ENCODE measurements at places on chromosomes 12 and 14.

GRCh38 chr14:41901089-41901488 is 294.4 kb downstream of the LRFN5 start:
- no peak for DNase-seq

GRCh38 chr12:3945671-3946070 is 72.5 kb upstream of the PARP11 start:
- DNase-seq = no peak

DNA sequence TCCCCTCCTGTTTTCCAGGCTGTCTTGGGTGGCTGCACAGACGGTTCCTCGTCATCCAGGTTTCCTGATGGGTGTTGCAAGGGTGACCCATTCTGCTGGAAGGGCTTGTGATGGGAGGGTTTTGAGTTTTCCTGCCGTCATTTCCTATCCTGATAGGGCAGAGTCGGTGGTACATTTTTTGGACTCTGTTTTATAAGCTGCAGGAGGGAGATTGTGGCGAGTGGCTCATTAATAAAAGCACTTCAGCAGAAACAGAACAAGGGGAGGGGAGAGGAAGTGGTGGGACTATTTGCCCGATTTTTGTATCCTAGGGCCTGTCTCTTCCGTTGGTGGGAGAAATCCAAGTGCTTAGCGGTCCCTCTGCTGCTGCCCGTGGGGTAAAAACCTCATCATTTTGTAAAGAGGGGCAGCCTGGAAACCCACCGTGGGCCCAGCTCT is 40.0 kb downstream of the TSPAN9 start:
- DNase-seq = no peak

GRCh38 chr12:25348593-25348895 is 97.8 kb upstream of the KRAS start:
- no peak for DNase-seq

DNA sequence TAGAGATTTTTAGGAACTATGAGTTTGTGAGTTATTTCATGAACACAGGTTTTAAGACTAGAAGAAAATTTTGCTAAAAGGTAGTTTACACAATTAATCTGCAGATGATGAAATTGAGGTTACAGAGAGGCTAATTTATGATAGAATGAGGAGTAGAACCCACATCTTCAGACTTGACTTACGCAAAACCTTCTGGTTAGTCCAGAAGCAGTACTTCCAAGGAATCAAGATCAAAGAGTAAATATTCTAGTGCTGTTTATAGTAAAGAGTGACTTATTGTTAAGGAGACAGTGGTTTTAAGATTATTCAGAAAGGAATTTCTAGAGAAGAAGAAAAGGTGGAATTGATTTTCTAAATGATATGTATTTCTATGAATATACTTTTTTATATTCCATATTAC is 10.6 kb upstream of the KITLG start:
- no peak for DNase-seq

DNA sequence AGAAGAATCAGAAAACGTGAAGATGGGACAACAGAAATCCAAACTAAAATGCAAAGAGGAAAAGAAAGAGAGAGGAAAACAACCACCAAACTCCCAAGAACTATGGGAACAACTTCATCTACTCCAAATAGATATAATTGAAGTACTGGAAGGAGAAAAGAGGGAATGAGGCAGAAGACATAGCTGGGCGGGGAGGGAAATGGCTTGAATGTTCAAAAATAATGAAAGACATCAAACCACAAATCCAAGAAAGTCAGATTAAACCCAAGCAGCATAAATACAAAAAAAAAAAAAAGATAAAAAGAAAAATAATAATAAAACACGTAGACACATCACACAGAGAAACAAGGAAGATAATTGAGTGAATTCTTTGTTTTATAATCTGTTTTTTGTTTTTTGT is 12.3 kb upstream of the HSP90B1 start:
- no peak for DNase-seq

- no peak for DNase-seq
Measured at GRCh38 chr12:31019976-31020375, 53.7 kb upstream of the DDX11 start.

DNA sequence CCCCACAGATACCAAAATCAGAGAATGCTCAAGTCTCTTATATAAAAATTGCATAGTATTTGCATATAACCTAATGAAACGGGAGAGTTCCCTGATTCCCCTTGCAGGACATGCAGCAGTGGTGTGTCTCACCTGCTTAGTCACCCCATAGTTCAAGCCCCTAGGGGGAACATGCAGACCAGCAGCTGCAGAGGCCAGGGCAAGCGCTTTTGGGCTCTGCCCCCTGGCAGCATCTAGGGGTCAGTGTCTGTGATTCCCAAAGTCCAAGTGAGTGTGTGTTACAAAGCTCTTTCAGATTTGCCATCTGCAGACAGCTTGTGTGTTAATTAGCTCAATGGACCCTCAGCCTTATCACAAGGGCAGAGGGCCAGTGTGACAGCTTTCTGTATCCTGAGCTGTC is 110.1 kb downstream of the DNAI7 start:
- no peak for DNase-seq

DNA sequence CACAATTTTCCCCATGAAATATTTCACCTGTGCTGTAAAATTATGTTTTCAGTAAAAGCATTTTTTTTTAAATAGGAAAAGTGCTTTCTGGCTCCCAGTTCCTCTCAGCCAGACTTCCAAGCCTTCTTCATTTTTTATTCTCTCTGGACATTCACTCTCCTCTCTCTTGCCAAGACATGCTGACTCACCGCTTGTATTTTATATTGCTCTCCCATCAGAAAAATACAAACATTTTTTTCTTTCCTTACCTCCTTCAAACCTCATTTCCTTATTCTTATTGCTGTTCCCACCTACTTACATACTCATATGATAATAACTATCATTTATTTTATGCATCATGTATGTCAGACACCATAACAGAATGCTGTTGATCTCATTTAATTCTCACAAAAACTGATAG is 37.7 kb upstream of the ZNF641 start:
- no peak for DNase-seq

DNA sequence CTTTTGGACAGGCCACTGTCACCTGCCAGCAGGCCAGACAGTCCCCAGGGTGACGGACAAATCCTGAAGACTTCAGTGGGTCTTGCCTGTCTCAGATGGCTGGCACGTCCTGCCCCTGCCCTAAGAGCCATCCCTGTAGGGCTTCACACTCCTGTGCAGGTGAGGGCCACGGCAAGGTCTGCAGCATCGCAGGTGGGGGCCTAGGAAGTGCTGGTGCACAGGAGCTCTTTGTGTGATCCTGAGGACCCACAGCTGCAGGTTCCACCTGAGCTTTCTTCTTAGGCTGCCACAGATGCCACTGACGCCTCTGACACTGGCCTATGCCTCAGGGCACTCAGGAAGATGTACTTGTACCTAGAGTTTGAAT is 108.5 kb upstream of the FKBP4 start:
- no peak for DNase-seq

DNA sequence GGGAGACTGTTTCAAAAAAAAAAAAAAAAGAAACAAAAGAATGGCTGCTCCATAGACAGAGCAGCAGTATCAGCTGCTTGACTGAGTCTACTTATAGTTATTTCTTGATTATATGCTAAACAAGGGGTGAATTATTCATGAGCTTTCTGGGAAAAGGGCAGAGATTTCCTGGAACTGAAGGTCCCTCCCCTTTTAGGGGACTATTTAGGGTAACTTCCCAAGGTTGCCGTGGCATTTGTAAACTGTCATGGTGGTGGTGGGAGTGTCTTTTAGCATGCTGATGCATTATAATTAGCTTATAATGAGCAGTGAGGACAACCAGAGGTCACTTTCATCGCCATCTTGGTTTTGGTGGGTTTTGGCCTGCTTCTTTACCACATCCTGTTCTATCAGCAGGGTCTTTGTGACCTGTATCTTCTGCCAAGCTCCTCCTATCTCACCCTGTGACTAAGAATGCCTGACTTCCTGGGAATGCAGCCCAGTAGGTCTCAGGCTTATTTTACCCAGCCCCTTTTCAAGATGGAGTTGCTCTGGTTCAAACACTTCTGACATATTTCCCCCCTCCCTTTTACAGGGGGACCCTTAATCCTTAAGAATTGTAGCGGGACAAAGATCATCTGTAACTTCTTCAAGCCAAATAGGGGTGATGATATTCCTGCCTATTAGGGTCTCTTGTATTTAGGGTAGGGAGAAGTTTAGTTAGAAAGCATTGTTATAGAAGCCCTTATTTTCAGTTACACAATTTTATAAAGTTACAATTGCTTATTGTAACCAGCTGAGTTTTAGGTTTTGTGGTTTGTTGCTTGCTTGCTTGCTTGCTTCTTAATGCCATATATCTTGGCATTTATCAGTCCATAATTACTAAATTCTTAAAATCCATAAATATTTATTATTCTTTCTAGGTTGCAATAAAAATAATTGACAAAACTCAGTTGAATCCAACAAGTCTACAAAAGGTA is 42.5 kb downstream of the MARK3 start:
- peak; percentile 10 for DNase-seq

- no peak for DNase-seq
Measured at GRCh38 chr12:4270016-4270830, 3.3 kb upstream of the CCND2 start.

- DNase-seq = no peak
Measured at GRCh38 chr14:69154779-69155178, 1.9 kb upstream of the DCAF5 start.

DNA sequence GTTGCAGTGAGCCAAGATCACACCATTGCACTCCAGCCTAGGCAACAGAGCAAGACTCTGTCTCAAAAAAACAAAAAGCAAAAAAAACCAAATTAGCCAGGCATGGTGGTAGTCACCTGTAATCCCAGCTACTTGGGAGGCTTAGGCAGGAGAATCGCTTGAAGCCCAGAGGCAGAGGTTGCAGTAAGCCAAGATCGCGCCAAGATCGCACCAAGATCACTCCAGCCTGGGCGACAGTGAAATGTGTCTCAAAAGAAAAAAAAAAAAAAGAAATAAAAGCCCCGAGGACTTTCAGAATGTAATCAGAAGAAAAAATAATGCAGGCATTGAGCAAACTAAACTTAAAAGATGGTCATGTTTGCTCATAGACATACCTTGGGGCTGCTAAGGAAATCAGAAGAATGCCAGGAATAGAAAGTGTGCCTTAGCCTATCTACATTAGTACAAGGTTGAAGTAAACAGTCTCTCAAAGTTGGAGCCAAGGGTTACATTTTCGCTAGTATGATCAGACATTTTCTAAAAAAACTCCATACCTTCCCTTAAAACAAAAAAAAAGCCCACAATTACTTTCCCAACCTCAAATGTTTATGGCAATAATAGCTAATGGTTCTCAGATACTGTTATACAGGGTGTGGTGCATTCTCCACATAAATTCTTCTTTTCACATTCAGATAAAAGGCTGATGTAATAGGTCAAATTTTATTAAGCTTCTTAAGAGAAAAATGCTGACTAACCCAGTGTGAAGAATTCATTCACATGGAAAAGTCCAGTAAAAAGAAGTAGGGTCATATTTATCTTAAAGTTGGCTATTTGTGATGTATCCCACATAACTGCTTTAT is 15.8 kb downstream of the DTD2 start:
- DNase-seq = no peak

DNA sequence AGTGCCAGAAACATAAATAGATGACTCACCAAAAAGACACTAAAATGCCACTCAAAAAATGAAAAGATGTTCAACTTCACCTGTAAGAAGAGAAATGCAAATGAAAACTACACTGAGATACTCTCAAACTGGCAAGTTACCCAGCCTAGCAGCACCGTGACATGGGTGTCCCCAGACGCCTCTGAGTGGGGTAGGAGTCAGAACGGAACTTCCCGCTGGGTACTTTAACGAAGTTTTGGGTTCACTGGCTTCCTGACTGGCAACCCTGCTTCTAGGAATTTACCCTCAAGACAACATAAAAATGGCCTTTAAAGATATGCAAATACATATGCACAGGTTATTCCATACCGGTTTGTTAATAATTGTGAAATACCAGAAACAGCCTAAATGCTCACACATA is 52.6 kb downstream of the RIMBP2 start:
- DNase-seq = no peak

- no peak for DNase-seq
Measured at GRCh38 chr12:127401536-127401935, 865.4 kb upstream of the TMEM132C start.
